Stimulated activated CD4-positive, alpha-beta T cell treated with anti-CD3 and anti-CD28 coated beads, Interleukin-2, amount 100 ng/mL, for 4 hours (primary cell): ENCODE measurements at places on chromosomes 6 and 20.
A peak's percentile ranks its signal among the peaks of the same experiment; 100 is the strongest.

DNA sequence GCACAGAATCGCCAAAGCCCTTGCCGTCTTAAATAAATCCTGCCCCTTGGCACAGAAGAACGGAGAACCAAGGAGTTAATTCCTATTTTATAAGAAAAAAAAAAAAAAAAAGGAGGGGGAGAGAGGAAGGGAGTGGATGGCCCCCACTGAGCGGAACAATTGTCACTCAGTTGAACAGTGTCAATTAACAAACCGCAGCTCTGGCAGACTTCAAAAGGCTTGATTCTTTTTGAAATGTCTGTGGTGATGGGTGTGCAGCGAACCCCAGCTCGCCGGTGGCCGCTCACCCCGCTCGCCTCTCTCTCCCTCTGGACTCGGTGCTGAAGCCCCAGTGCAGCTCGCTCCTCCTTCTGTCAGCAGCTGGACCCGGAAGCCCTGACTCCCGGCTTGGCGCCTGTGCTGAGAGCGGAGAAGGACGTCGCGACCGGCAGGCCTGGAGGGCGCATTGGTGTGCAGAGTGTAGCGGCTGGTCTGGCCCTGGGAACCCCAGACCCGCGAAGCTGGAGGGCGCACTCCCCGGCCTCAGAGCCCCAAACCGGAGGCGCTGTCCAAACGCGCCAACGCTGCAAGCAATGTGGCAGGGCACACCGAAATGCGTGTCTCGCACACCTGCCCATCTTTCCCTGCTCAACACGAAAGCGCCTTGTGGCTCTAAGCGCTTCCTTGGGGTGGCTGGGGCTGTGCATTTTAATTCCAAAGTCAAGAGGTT, 3.4 kb downstream of the LINC00237 start:
- no peak for DNase-seq

GRCh38 chr6:143187238-143187923, 126.7 kb downstream of the AIG1 start:
- no peak for DNase-seq

DNA sequence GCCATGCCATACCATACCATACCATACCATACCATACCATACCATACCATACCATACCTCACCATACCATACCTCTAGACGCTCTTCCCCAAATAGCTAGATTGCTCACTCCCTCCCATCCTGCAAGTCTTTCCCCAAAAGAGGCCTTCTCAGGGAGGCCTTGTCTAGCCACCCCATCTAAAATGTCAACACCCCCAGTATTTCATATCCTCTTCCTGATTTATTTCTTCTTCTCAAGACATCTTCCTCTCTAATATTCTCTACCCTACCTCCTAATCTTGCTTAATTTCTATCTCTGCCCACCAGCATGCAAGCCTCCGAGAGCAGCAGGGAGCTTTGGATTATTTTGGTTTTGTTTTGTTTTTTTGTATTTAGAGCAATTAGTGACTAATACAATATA, 225.2 kb upstream of the RREB1 start:
- no peak for DNase-seq

GRCh38 chr20:22746957-22747356, 162.6 kb upstream of the FOXA2 start:
- DNase-seq: no peak

DNA sequence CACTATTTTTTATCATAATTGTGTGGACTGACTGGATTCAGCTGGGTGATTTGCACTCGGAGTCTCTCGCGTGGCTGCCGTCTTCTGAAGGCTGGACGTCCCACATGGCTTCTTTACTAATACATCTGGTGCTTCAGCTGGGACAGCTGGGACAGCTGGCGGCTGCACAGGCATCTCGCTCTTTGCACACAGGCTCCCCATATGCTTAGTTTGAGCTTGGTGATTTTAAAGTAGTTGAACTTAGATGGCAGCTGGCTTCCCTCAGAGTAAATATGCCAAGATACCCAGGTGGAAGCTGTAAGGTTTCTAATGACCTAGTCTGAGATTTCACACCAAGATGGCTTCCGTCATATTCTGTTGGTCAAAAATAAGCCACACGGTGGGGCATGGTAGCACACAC, 38.7 kb upstream of the PPP1R3G start:
- DNase-seq: no peak

DNA sequence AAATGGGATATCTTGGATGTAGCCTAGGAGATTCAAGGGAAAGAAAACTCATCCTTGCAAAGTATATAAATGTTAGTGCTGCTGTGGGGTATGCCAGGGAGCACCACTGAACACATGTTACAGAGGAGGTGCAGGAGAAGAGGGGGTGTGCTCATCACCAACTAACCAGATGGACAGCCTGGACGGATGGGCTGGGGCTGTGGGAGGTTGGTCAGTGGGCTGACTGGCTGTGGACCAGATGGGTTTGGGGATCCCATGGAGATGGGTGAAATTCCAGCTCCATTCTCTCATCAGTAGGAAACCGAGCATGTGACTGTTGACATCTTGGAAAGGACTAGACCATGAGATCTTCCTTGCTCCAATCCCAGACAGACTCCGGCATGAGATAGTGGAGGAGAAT, 201.0 kb downstream of the LRFN2 start:
- DNase-seq: no peak

GRCh38 chr20:10954137-10954840, 280.5 kb upstream of the JAG1 start:
- DNase-seq: no peak

- DNase-seq: no peak
These were observed 506.9 kb upstream of the JARID2 start for GRCh38 chr6:14738933-14739332.

- no peak for DNase-seq
These were observed 105.5 kb downstream of the BMP7 start for GRCh38 chr20:57160985-57161384.

DNA sequence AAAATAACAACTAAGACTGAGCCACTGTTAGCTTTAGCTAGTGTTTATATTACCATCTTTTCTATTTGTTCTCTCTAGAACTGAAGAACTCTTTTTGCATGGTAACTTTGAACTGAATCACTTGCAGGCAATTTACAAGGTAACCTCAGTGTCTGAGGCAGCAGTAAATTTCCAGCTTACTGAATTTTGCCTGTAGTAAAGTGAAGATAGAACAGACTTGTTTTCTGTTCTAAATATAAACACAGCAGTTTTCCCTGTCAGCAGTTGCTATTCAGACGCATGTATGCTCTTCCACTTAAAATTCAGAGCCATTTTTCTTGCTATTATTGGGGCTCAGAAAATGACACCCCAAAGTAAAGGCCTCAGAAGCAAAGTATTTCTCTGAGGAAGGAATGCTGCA, 974.0 kb upstream of the GJE1 start:
- DNase-seq: no peak

- no peak for DNase-seq
These were observed 271.5 kb upstream of the FOXQ1 start for GRCh38 chr6:1040393-1040792.

- DNase-seq: no peak
These were observed 216.5 kb downstream of the ZMYND8 start for GRCh38 chr20:47139934-47140535.

DNA sequence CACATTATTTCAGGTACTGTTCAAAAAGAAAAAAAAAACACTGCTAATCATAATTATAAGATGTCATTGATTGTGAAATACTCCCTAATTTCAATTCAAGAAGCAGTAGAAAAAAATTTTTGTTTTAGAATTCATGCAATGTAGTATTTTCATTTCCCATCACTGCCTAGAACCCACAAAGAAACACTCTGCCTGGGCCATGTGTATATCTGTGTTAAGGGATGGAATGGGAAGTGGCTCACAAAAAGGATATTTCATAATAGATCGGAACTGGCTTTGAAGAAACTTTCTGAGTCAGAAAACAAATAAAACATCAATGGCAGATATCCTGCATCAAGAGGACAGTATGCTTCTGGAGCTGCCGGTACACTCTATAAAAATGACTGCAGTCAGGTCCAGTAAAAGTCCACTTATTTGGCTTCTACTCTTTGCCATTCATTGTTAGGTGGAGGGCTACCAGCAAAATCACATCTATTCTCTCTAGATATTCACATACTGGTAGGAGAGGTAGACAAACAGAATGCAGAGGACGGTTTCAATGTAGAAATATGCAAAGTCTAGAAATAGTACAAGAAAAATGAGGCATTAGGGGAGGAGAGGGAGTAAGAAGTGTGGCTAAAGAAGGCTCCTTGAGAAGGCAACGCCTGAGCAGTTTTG, 135.0 kb upstream of the TNFAIP3 start:
- DNase-seq: no peak

GRCh38 chr20:38146628-38147027, 18.4 kb downstream of the TGM2 start:
- no peak for DNase-seq

GRCh38 chr6:166036316-166037095, 131.1 kb downstream of the TBXT start:
- no peak for DNase-seq

GRCh38 chr6:148557796-148558321, 189.0 kb upstream of the UST start:
- no peak for DNase-seq

DNA sequence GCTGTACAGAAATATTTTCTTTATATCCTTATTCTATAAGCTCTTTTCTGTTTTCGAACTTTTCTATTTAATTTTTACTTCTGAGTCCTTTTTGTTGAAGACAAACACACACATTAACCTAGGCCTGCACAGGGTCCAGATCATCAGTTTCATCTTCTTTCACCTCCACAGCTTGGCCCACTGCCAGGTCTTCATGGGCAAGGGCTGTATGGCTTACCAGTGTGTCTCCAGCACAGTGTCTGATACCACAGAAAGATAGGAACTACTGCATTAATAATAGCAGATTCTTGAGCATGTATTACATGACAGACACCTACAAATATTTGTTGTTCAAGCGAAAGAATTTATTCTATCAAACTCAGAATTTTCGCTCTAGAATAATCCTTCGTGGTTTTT, 24.4 kb downstream of the QKI start:
- peak; percentile 19 for DNase-seq

DNA sequence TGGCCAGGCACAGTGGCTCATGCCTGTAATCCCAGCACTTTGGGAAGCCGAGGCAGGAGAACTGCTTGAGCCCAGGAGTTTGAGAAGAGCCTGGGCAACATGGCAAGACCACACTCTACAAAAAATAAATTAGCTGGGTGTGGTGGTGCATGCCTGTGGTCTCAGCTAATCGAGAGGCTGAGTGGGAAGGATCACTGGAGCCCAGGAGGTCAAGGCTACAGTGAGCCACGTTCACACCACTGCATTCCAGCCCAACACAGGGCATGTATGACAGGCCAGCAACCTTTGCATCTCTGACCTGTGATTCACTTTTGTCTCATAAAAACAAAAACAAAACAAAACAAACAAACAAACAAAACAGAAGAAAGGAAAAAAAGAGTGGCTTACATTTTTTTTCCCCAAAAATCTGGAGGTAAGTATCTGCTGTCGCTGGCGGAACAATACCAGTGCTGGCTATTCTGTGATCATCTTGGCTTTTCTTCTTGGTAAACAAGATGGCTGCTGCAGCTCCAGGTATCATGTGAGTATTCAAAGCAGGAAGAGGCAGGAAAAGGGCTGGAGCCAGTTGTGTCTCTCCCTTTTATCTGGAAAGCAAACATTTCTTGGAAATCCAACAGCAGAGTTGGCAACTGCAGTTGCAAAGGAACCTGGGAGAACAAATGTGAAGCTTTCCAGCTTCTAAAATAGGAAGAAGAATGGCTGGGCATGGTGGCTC, 40.4 kb upstream of the ZMYND8 start:
- DNase-seq: no peak

GRCh38 chr6:137736048-137736818, 130.8 kb upstream of the TNFAIP3 start:
- no peak for DNase-seq

- DNase-seq: no peak
These were observed 37.6 kb downstream of the RRBP1 start for GRCh38 chr20:17644451-17644850.

DNA sequence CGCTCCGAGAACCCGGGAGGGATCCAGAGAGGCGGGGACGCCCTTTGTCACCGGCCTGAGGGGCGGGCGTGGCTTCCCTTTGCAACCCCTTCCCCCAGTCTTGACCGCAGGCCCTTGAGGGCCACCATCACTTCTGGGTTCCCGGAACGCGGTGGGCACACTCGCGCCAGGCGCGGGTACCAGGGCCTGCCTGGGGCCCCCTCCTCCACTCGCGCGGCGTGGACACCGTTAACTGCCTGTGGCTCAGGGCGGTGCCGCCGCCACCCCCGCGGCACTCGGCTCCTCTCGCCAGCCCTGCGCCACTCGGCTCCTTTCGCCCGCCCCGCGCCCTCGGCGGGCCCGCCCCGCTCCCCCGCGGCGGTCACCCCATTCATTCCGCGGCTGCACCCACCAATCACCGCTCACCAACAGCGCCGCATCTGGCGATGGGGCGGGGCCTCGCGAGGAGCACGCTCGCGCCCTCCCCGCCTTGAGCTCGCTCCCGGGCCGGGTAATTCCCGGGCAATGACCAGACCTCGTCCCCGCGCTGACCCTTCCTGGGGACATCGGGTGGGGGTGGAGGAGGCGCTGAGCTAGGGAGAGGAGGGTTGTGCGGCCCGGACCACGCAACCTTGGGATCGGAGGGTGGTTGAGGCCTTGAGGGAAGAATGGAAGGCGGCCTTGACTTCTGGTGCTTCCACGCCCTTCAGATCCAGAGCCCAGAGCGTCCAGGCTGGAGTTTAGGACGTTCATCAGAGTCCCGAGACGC, 10.5 kb upstream of the ELOVL5 start:
- DNase-seq: peak; percentile 86

GRCh38 chr6:151536188-151536479, 42.3 kb downstream of the CCDC170 start:
- DNase-seq: no peak

GRCh38 chr6:83216806-83217205, 23.6 kb downstream of the RWDD2A start:
- no peak for DNase-seq

DNA sequence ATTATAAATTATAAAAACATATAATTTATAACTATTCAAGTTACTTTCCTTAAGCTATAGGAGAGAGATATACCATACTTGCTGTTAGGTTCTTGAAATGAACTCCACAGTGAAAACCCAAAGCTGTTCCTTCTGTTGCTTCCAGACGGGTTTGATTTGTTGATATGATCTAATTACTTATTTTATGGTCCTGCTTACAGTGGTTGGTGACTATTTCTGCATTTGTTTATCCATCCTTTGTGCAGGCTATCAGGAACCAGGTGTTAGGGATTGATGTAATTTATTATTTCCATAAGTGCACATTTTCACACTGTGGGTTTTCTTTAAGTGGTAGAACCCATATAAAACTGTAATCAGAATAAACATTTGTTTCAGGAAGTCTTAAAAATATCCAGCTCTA, 167.1 kb downstream of the KIF6 start:
- no peak for DNase-seq

DNA sequence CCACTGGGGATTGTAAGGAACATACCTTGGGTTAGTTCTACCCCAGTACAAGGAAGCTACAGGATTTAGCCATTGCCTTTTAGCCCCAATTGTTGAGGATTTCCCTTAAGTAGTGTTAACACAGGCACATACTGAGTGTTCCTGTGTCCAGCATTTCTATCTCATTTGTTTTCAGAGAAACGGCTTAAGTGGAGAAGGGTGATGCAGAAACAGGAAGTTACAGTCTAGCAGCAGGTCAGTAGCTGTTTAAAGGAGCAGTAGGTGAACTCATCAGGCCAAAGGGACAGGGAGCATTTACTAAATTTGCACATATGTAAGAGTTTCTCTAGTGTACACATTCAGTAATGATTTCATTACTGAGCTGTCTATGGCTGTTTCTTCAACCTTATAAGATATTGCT, 644.2 kb upstream of the GJE1 start:
- DNase-seq: no peak
